ENCODE measurements at places on chromosomes 3 and 15.

DNA sequence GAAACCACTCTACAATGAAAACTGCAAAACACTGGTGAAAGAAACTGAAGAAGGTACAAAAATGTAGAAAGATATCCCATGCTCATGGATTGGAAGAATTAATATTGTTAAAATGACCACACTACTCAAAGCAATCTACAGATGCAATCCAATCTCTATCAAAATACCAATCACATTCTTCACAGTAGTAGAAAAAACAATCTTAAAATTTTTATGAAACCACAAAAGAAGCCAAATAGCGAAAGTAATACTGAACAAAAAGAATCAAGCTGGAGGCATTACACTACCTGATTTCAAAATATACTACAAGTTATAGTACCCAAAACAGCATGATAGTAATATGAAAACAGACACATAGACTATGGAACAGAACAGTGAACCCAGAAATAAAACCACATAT, 36.9 kb downstream of the TXNRD3 start:
- no peak for DNase-seq

- DNase-seq: no peak
Measured at GRCh38 chr15:54206586-54207321, 228.5 kb downstream of the UNC13C start.

DNA sequence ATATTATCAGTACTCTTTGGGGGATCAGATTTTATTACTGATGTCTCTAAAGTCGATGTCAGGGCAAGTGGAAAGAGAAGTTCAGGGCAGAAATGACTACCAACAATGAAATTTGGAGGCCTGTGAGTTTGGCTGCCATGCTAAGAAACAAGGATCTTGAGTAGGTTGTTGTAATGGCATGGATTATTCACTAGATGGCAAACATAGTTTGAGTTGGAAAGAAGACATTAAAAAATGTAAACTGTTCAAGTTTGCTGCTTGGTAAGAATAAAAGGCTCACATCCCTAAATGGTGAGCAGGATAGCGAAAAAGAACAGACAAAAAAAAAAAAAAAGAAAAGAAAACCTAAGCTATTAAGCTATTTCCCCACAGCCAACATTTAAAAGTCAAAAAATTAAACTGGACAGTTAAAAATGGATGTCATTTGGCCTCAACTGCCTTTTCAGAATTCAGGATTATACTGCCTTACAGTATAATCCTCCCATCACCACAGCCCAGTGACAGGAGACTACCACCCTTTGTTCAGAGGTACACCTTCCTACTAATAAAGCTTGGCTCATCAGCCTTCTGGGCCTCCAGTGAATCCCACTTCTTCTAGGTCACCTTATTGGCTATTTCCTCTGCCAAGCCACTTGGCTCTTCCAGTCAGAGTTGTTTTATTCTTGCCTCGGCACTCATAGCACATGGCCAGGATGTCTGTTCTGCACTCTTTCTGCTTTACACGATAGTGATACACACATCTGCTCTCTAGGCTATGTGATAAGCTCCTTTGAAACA, 163.7 kb downstream of the PLD1 start:
- no peak for DNase-seq

DNA sequence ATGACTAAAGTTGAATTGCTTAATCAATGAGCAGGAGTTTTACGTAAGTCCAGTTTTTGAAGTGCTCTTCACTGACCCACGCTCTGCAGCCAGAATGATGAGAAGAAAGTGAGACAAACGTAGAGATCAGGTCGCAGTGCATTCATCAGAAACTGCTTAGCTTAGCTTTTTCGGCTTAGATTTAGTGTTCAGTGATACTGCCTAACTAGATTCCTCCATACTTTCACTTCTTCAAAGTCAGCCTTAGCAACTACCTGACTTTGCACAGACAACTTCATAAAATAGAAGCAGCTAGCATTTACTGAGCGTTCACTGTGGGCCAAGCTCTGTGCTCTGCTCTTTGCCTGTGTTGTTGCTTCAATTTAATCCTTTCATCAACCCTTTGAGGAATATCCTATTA, 116.1 kb downstream of the KCNH8 start:
- DNase-seq: no peak

GRCh38 chr3:51332156-51332555, 52.9 kb upstream of the MANF start:
- no peak for DNase-seq

DNA sequence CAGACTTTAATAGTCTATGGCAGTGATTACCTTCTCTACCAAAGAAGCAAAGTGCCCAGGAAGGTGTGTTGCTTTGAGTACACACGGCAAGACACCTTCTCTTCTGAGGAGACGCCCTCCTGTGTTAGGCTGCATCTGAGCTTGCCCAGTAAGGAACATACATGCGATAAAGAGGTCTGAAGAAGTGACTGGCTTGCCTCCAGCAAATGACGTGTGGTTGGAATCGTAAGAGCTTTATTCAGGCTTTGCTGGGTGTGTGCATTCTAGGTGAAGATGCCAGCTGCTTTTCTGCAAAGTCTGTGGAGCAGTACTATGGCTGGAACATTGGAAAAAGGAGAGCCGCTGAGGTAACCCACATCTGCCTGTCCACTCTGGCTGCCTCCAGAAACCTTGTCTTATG, 22.4 kb downstream of the MAP6D1 start:
- no peak for DNase-seq

GRCh38 chr3:50260942-50261441, 8.0 kb upstream of the SEMA3B start:
- DNase-seq: no peak

DNA sequence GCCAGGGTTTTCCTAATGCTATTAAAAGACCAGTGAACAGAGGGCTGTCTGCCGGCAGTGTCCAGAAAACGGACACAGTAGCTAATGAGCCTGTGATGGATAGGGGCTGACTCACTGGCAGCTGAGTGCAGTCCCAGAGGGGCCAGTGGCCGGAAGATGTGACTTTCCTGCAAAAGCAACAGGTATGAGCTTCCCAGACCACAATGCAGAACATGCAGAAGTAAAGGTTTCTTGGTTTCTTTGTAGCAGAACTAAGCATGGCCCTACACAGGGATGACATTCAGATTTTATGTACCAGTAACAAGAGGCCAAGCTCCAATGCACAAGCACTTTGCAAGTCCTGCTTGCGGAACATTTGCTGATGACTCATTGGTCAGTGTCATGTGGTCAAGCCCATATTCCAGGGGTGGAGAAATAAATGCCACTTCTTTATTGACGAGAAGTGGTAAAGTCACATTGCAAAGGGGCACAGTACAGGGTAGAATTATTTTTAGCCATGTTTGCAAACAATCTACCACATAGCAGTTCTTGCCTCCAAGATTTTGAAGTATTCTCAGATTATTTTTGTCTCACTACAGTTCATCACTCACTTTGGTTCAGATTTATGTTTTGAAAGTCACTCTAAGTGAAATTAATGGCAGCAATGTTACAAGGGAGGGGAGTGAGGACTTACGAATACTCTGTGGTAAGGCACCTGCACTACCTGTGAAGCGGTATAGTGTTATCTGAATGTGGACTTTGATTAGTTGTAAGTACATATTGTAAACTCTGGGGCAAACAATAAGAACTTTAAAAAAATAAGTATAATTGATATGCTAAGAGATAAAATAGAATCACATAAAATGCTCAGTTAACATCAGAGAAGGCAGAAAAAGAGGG, 263.3 kb downstream of the ABHD5 start:
- DNase-seq: no peak

- no peak for DNase-seq
Measured at GRCh38 chr3:137761563-137762503, 2.3 kb upstream of the SOX14 start.

DNA sequence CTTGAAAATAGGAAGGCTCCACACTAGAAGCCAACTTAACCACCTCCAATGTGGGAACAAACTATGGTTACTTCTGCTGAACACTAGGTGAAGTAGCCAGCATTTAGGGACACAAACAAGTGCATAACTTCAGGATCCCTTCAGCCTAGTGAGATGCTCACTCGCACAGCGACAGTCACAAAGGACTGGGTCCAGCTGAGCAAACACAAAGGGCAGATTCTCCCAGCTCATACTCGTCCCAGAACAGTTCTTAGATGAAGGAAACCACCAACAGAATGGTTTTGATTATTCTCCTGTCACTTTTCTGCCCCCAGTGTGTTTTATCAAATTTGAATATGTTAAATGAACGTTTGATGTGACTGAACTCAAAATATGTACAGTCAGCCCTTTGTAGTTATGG, 201.6 kb downstream of the KCNAB1 start:
- no peak for DNase-seq

DNA sequence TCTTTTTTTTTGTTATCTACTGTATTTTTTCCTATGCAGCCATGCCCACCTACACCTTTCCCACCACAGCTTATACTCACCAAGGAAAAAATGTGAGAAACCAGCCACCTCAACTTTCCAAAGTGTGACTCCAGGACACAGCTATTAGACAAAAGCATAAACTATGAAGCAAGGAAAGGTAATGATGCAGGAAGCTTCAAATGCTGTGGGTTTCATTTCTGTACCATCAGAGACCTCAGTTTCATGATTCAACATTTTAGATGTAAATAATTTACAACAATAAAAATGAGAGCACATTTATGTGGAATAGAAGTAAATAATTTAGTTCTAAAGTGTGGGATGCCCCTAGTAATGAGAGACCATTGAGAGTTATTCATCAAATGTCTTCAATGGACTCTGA, 115.1 kb downstream of the CDIN1 start:
- DNase-seq: no peak

DNA sequence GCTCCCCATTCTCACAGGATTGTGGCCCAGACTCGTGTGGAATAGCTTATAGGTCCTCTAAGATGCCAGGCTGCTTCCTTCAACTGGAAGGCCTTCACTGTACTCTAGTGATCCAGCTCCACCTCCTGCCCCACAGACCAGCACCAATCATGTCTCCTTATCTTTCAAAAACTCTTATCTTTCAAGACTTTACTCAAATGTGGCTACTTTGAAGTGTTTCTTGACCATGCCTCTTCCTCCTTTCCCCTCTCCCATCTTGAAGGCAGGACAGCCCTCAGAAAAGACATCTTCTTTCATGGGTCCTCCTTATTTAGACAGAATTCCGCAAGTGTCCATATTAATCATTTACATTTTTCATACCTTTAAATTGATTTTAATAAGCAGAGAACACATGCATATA, 142.3 kb downstream of the CHST2 start:
- no peak for DNase-seq

DNA sequence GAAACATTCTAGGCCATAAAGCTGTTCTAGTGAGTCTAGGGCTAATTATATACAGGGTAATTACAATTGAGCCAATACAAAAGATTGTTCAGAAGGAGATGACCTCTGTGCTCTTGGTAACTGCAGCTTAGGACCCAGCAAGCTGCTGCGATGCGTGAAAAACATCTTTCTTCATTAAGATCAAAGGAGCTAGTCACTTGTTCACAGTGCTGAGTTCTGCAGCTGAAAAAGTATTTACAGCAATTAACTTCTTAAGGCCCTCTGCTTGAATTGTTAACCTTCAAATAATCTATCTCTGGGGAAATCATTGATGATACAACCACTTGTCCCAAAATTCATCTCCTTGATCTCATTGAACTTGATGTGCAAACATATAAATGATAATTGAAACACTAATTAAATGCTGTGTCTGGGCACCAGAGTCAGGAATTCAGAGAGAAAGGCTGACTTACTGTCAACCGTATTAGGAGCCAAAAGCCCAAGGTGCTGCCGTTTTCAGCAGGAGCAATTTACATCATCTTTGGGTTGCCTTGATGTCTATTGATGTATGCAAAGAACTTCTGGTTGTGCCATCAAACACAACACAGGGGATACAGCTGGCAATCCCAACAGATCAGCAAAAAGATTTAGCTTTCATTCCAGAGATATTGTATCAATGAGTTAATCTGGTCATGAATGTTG, 213.0 kb downstream of the NECTIN3 start:
- no peak for DNase-seq

GRCh38 chr15:99102332-99103235, 2.3 kb upstream of the SYNM start:
- DNase-seq: no peak

- DNase-seq: no peak
Measured at GRCh38 chr3:68360492-68360891, 571.9 kb downstream of the TAFA4 start.

GRCh38 chr3:66985336-66985920, 12.7 kb upstream of the KBTBD8 start:
- no peak for DNase-seq

DNA sequence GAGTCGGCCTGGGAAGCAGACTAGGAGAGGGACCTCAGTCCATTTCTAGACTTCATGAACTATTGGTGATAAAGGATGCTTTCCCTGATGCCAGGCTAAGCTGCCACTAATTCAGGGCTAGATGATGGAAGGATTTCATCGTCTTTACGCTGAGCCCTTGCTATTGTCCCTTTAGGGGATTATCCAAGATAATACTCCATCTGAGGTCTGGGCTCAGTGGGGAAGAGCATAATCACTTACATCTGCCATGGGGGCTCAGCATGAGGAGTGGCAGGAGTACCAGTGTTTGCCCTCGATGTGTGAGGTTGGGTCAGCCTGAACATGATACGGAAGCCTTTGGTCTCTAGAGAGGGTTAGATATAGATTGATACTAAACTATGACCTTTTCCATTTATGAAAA, 47.3 kb downstream of the PTPRG start:
- no peak for DNase-seq

DNA sequence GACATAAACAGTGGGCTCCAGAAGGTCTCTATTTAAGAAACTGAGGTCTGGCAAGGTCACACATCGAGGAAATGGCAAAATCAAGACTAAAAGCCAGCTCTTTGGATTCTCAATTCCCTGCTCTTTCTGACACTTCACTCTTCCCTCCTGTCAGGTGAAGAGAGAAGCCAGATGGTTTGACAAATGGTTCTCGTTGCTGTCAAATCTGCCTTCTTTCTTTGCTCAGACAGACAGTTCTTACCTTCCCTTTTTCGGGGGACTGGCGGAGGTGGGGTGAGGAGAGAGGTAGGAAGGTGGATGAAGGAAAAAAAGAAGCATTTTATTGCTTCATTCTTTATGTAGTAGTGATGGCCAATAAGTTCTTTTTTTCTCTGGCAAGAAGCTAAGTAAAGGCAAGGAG, 133.4 kb downstream of the LPP start:
- DNase-seq: no peak

- DNase-seq: no peak
Measured at GRCh38 chr3:150434234-150434633, 26.1 kb downstream of the TSC22D2 start.

Measured in memory B cell (primary cell).